ENCODE measurements at places on chromosomes 2 and 18.
A peak's percentile ranks its signal among the peaks of the same experiment; 100 is the strongest.

DNA sequence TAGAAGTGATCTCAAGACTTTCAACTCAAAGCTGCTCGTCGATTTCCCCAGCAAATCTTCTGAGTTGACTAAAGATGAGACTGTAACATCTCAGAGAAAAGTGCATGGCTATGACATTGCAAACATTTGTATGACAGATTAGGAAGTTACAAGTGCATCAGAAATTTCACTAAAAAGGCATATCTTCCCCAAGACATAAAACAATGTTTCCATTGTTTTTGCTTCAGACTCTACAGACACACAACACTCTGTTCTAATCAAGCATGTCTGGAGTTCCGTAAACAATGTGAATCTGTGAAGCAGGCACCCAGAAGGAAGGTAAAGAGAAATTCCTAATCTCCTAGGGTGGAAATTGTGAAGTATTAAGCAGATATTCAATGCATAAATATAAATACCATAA lies 144.6 kb upstream of the LYPD1 start:
- no peak for DNase-seq

GRCh38 chr2:69939722-69940121 lies 21.7 kb downstream of the ASPRV1 start:
- no peak for DNase-seq

GRCh38 chr18:47677952-47678351 lies 252.5 kb downstream of the SMAD2 start:
- DNase-seq: no peak

DNA sequence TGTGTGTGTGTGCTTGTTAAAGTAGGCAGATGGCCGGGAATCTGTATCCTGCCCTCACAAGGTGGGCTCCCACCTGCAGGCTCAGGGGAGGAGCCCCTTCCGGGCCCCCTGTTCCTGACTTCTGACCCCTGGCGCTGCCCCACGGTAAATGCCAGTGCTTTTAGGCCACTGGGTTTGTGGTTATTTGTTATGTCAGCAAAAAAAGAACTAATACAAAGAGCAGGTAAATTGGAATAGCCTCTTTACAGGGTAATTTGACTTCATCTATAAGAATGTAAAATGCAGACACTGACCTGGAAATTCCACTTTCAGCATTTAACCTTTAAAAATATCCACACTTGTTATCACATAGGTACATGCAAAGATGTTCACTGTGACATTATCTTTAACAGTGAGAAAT lies 44.2 kb downstream of the RTP5 start:
- DNase-seq: no peak

GRCh38 chr2:106866641-106867040 lies 19.3 kb downstream of the ST6GAL2 start:
- DNase-seq: no peak

DNA sequence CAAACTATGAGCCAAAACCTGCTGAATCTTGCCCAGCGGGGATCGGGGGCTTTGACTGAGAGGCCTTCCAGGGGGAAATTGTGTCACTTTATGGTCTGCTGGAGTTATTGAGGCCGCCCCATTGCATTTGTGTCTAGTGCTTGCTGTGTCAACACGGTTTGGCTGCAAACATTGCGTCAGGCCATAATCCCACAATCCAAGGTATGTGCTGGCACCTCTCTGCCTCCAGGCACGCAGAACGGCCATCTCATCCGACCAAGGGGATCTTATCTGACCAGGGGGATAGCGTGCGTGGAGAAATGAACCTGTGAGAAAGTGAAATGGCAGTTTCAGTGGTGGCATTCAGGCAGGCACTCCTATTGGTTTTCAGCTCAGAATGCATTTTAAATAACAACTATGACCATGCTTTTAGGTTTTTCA lies 18.1 kb upstream of the LYPD6B start:
- no peak for DNase-seq

DNA sequence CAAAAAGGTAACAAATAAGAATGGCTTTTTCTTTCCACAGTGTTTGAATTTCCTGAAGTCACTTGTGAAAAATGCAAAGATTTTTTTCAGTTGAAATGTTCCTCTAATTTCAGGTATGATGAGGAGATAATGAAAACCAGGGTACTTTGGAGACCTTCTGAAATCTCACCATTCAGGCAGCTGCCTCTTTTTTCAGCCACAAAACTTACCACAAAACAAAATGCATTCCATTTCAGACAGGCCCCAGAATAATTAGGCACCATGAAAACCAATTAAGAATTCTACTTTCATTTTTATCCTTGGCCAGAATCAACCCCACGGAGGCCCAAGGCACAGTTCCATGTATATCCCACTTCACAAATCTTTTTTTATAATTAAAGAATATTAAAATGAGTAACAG lies 880.3 kb upstream of the ACVR2A start:
- DNase-seq: no peak

GRCh38 chr18:13562494-13563029 lies 163.8 kb downstream of the FAM210A start:
- no peak for DNase-seq

DNA sequence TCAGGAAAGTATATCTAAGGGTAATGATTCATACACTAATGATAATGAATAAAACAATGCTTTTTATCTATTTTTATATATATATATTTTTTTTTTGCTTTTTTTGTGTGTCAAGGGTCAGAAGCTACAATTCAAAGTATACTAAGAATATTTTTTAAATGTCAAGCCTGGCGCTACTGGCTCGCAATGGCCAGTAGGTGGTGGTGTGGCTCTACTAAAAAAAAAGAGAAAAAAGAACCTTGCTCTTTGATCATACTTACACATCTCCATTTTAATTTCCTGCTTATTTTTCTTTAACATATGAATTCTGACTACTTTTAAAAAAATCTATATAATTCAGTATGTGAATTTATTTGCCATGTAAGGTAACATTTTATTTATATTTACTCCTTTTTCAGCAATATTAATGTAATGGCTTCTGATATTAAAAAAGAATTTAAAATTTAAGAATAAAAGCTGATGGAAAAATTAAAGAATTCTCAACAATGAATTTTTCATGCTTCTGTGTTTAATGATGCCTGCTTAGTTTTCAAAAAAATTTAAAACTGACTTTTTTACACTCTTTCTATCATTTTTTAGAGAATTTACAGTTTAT lies 232.9 kb downstream of the GULP1 start:
- DNase-seq: no peak

DNA sequence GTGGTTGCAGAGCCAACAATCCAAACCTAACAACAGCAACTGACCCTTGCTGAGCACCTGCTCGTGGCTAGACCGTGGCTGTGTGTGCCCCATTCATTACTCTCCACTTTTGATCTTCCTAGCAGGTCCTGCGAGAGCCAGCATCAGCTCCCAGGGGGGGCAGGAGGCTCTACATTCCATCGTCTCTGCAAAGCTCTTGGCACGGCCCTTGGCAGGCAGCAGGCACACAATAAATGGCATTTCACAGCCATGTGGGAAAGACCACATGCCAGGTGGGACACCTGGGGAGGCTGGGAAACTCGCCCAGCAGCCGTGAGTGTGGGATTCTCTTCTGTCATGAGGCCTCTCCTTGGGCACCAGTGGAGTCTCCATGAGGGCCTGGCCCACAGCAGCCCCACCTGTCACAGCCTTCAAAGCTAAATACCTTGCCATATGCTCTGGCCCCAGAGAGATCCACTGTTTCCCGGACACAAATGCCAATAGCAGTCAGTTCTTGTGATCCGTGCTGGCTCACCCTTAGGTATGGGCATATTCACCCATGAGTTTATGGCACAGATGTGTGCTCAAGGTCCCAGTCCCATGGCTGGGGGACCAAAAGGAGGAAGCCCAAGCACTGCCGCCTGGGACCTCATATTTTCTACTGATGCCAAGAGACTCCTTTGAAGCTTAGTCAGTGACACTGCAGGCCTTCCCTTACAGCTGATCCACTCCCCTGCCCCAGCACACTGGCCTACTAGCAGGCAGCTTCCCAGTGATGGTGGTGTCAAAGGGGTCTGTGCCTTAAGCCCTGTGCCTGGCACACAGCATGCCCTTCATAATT lies 6.8 kb upstream of the TEX51 start:
- DNase-seq: no peak

GRCh38 chr2:3108710-3109702 lies 268.6 kb downstream of the EIPR1 start:
- no peak for DNase-seq

- no peak for DNase-seq
These were observed 394.5 kb upstream of the CHAC2 start for GRCh38 chr2:53373126-53373525.

DNA sequence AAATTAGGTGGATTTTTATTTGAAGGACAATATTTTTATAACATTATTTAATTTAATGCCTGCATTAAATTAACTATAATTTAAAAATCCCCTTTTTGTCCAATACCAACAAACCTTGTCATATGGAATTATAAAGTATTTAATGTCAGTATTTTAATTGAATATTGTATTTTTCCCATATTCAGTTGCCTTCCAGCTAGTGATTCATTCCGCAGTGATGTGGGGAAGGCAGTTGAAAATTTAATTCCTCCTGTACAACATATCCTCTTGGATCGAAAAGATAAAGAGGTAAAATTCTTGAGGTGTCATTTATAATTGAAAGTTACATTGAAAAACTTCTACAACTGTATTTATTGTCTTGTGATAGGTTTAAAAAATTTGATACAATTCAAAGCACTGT lies 40.4 kb downstream of the WDR7 start:
- no peak for DNase-seq

- DNase-seq: no peak
These were observed 316.0 kb downstream of the SOX11 start for GRCh38 chr2:6008186-6008585.

DNA sequence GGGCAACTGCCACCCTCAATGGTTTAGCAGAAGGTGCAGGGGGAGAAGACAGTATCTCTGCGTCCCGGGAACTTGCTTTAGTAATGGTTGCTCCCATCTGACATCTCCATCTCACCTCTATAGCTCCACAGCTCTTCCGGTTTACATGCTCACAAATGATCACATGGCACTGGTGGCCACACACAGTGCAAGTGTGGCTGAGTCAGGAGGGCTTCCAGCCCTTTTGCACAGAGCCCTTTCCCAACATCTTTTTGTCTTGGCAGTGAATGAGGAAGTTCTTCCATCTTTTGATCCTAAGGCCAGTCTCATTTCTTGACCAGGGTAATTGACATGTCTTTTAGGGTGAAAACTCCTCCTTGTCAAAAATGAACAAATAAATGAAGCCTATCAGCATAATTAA lies 347.7 kb downstream of the LPIN1 start:
- no peak for DNase-seq

DNA sequence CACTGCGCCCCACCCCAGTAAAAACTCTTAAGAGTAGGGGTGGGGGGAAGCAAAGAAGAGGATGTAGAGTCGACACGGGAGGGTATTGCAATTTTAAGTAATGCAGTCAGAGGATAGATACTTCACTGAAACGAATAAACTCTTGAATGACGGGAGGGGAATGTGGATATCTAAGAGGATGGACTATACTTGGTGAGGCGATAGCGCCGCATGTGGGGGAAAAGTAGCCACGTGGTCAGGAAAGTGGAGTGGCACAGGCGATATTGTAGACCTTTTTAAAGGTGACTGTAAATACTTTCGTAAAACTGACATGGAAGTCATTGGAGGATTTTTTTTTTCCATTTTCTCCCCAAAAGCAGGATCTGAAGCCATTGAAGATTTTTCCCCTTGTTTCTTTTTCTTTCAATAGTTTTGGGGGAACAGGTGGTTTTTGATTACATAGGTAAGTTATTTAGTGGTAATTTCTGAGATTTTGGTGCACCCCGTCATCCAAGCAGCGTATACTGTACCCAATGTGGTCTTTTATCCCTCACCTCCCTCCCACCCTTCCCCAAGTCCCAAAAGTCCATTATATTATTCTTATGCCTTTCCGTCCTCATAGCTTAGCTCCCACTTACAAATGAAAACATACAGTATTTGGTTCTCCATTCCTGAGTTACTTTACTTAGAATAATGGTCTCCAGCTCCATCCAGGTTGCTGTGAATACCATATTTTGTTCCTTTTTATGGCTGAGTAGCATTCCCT lies 13.8 kb downstream of the CLK1 start:
- no peak for DNase-seq

GRCh38 chr2:43995733-43996533 lies at the start of gene LRPPRC:
Gene LRPPRC, minus strand, starts transcription at chr2:43995989. Its CDS starts 42 bp downstream, at chr2:43995947.
- peak; percentile 21 for DNase-seq

DNA sequence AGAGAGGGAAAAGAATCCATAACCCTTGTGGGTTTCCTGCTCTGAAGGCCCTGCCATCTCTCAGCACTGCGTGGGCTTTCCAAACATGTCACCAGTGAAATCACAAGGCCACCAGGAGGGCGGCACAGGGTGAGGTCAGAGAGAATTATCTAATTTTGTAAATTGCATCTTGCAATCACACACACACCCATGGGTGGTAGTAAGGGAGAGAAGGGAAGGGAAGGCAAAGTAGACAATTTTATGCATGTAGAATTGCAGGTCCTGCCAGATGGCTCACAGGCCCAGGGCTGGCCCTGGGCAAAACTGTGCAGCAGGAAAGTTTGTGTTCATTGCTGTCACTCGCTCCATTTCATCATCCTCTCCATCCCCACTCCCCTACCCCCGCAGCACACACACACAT lies 21.0 kb upstream of the ZBTB7C start:
- no peak for DNase-seq
